ENCODE measurements at places on chromosomes 5 and 9. TPM values are rescaled to one million over a fixed set of nuclear protein-coding genes. Genes with fewer than 3 reads are reported as not detected.

Gene IQGAP2
- 1.2 TPM for total RNA-seq

Gene GDNF
- 14.5 TPM for total RNA-seq

Gene SLC6A19
- total RNA-seq: not detected

Gene CEMIP2
- total RNA-seq: 20.3 TPM

Gene FAM169A
- total RNA-seq: 0.85 TPM

Gene FOXD4L5
- not detected for total RNA-seq

Gene HOMER1
- 32.7 TPM for total RNA-seq

Gene COL15A1
- total RNA-seq: 7.7 TPM

DNA sequence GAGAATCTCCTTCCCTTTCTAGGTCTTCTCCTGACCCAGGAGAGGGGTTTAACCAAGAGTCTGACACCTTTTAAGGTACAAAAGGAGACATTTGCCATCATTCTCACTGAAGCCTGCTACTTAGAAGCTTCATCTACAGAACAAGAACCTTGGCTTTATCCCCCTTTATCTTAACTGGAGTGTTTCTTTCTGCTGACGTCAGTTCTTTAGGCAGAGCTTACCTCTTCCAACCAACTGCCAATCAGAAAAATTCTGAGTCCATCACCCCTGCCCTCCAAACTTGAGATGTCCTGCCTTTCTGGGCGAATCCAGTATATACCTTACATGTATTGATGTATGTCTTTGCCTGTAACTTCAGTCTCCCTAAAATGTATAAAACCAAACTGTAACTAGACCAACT is 37.2 kb downstream of the PLEKHG4B start:
- no peak overlapping the region for H3K27ac ChIP-seq
- no peaks in the 10 kb centered on the region for H3K36me3 ChIP-seq
- DNase-seq: no peak
- no peak overlapping the region for H3K4me3 ChIP-seq

GRCh38 chr9:95285307-95285706 is 32.2 kb downstream of the FANCC start:
- H3K4me1 ChIP-seq: peaks cover 5% of the 10 kb centered on the region
- H3K27me3 ChIP-seq: no peaks in the 10 kb centered on the region
- DNase-seq: no peak
- no peaks in the 10 kb centered on the region for H3K36me3 ChIP-seq

GRCh38 chr5:14702238-14702839 is 37.8 kb downstream of the OTULIN start:
- H3K36me3 ChIP-seq: peaks cover 43% of the 10 kb centered on the region
- no peak overlapping the region for H3K4me3 ChIP-seq
- no peaks in the 10 kb centered on the region for H3K27me3 ChIP-seq
- H3K27ac ChIP-seq: no peak overlapping the region
- DNase-seq: no peak
- peaks cover 2% of the 10 kb centered on the region for H3K4me1 ChIP-seq

GRCh38 chr9:25261445-25261844 is 416.8 kb downstream of the TUSC1 start:
- H3K27me3 ChIP-seq: no peaks in the 10 kb centered on the region
- no peaks in the 10 kb centered on the region for H3K4me1 ChIP-seq
- no peak overlapping the region for H3K4me3 ChIP-seq

DNA sequence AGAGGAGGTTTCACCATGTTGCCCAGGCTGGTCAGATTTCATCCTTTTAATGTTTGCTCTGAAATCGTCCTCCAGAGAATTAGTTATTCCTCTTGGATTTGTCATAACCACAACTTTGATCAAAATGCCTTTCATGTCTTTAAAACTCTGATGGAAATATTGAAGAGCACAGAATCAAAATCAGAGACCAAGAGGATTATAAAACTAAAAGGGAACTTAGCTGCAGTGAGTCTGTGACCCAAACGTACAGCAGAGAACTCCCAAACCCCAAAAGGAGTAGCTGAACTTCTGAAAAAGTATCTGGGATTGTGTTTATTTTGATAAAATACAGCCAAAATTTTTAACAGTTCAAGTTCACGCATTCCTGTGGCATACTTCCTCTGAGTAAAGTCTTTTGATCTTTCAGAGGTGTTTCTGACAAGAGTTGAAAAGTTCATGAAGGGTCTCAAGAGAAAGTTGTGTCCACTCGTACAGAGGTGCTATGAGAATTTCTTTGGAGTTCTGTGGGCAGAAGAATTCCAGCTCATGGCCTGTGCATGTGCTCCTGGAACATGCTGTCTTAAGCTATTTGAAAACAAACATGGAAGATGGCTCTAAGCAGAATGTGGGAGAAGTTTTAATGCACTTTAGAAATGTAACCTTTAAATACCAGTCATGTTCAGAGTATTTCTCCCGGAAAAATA is 124.0 kb downstream of the ESM1 start:
- H3K27ac ChIP-seq: no peak overlapping the region
- H3K4me3 ChIP-seq: no peak overlapping the region
- H3K4me1 ChIP-seq: no peaks in the 10 kb centered on the region
- no peaks in the 10 kb centered on the region for H3K27me3 ChIP-seq
- H3K36me3 ChIP-seq: no peaks in the 10 kb centered on the region

All from psoas muscle (tissue), 8 donors.